Foreskin melanocyte (primary cell): ENCODE measurements at places on chromosomes 12 and 14.

- peak; percentile 72 for DNase-seq
Measured at GRCh38 chr12:83016218-83016835, 329.6 kb downstream of the TMTC2 start.

DNA sequence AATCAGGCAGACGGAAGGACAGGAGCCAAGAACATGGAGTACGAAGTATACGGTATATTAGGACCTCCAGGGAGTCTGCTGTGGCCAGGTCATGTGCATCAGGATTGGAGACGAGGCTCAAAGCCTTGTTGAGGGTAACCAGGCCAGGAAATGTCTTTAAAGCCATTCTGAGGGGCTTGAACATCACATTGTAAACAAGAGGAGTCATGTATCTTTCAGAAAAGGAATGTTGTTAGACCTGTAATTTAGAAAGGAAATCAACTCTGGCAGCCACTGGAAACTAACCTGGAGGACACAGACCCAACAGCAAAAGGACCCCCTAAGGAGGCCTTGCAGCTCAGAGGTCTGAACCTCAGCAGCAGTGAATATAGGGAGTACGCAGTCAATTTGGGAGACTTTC lies 7.5 kb downstream of the MAP3K9 start:
- DNase-seq, result no peak

GRCh38 chr12:13499008-13499407 lies 302.5 kb downstream of the EMP1 start:
- DNase-seq, result no peak

- DNase-seq, result no peak
Measured at GRCh38 chr12:94269316-94269999, 121.1 kb downstream of the PLXNC1 start.

GRCh38 chr14:89237921-89238529 lies 179.0 kb downstream of the FOXN3 start:
- no peak for DNase-seq

GRCh38 chr14:29941401-29941800 lies 13.8 kb upstream of the PRKD1 start:
- DNase-seq, result no peak

DNA sequence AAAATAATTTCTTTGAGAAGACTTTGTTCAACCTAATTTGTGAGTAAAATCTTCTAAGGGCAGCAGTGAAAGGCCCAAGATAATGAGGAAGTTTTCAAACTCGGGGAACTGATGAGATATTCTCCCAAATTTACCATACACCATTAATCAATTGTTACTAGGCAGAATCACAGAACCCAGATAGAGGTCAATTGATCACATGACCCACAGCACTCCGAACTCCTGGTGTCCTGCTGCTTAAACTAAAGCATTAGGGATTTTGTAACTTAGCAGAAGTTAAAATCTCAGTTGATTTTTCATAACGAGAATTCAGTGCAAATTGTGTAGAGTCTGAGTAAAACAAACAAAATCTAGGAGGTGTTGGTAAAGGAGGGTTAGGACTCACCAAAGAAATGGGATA lies 207.8 kb downstream of the C12orf42 start:
- no peak for DNase-seq

- no peak for DNase-seq
Measured at GRCh38 chr14:72609205-72609916, 284.5 kb downstream of the DPF3 start.

- no peak for DNase-seq
Measured at GRCh38 chr12:105466231-105466900, 135.9 kb downstream of the C12orf75 start.

- no peak for DNase-seq
Measured at GRCh38 chr12:121465921-121466793, 66.2 kb downstream of the RNF34 start.

GRCh38 chr14:76312821-76313220 lies 63.1 kb upstream of the ESRRB start:
- no peak for DNase-seq

DNA sequence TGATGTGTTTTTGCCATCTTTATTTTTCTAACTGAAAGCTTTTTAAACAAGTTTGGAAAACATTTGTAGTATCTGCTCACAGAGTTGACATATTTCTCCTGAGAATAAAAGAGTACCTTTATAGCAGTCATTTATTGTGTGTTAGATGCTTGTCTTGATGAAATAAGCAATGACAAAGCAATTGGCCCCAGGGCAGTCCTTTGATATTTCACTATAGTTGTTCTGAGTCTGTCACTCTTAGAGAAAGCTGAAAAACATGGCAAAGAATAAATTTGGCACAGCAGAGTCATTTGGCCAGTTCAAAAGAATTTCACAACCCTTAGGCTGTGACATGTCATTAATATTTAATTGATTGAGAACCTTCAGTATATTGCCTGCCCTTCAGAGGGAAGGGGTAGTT lies 166.2 kb downstream of the PTPRO start:
- no peak for DNase-seq

GRCh38 chr12:47650469-47650868 lies 55.4 kb downstream of the RPAP3 start:
- no peak for DNase-seq

GRCh38 chr12:90234472-90234871 lies 525.8 kb upstream of the ATP2B1 start:
- no peak for DNase-seq

DNA sequence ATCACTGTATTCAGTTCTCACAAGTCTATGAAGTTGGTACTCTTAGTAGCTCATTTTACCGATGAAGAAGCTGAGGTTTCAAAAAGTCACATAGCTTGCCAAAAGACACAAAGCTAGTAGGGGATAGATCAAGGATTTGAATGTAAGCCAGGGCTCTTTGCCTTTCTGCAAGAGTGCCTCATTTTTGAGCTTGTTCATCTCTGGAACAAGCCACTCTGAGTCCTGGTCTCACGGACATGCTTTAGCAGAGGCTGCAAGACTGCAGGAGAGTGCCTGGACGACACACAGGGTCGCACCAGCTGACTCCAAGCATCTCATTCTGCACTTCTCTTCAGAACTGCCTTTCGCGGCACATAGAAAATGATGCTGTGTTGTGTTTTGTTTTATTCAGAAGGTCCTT lies 3.7 kb downstream of the NUAK1 start:
- DNase-seq, result no peak

DNA sequence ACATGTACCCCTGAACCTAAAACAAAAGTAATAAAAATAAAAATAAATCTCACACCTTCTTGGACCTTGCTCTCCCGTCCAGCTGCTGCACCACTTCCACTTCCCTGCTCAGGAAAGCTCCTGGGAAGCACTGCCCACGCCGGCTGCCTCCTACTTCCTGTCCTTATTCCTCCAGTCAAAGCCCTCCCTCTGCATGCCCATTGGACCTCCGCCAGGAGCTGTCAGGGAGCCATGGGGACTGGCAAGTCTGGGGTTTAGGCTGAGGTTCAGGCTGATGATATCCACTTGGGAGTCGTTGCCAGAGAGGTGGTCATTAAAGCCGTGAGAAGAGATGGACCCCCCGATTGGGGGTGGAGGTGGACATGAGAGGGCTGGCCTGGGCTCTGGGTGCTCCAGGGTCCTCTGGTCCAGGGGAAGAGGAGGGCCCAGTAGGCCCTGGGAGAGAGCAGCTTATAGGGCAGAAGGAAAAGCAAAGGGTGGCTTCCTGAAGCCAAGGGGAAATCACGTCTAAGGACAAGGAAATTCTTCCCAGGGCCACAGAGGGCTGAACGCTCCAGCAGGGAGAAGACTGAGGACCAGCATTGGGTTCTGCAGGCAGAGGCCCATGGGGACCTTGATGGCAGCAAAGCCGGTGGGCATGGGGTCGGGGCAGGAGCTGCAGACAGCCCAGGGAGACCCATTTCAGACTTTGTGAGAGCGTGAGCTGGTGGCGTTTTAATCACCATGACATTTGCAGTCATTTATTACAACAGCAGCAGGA lies 78.7 kb downstream of the FZD10 start:
- no peak for DNase-seq

DNA sequence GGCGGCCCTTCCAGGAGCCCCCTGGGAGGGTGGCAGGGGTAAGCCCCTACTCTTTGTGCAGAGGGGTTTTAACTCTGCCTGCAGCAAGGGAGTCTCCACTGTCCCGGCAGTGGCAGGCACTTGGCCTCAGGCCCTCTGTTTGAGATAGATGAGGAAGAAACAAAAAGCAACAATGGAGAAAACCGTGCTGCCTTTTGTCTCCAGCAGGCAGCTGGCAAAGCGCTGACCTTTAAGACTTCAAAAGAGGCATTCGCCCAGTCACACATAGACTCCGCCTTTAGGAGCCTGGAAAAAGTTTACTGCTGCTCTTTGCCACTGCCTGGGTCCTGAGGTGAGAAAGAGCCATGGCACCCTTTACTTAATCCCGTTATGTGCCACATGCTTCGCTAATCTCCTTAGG lies 158.2 kb upstream of the NTF3 start:
- no peak for DNase-seq

GRCh38 chr14:80223696-80224465 lies 12.6 kb upstream of the DIO2 start:
- no peak for DNase-seq

DNA sequence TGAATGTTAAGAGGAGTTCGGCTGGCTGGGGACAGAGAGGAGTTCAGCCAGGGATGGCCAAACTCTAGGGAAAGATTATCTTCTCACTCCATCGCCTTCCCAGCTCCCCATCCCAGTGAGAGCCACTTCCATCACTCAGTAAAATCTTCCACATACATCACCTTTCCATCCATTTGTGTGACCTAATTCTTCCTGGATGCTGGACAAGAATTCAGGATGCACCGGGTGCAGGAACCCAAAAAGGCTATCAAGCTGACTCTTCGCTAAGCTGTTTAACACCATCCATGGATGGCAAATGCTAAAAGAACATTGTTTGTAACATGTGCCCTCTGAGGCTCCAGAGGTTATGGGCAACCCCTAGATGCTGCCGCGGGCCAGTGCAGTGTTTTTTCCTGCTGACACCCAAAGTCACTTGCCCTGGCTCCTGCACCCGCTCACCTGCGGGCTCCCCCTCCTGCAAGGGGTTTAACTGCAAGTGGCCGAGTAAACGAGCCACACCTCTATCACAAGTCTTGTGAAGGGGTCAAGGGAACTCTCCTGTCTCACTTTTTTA lies 216.0 kb upstream of the NPAS3 start:
- DNase-seq, result no peak

- DNase-seq, result no peak
Measured at GRCh38 chr14:94378527-94379290, 9.7 kb downstream of the SERPINA1 start.

DNA sequence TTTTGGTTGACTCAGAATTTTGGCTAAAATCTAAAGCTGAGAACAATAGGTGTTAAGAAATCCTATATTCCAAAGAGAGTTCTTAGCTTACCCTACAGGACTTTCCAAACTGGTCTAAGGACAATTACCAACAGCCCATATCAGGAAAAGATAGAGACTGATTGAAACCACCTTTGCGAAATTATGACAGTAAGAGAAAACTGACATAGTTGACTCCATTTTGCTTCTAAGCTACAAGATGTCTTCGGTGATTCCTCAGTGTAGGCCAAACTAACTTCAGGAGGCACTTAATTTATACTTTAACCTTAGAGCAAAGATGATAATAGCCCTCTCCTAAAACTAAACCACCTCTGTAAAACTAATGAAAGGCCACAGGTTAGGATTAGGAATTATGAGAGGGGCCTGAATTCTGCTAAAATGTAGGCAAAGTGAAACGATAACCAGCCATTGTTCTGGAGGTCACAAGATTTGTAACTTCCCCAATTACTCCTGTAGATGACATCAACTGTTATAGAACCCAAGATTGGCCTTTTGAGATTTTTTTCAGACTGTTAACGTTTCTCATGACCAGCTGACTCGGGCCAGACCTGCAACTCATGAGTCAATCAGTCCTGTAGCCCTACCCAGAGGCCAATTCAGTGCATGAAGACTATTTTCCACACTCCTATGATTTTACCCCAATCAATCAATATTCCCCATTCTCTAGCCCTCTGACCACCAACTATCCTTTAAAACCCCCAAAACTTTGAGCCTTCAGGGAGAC lies 43.0 kb downstream of the KLRG1 start:
- peak; percentile 32 for DNase-seq

DNA sequence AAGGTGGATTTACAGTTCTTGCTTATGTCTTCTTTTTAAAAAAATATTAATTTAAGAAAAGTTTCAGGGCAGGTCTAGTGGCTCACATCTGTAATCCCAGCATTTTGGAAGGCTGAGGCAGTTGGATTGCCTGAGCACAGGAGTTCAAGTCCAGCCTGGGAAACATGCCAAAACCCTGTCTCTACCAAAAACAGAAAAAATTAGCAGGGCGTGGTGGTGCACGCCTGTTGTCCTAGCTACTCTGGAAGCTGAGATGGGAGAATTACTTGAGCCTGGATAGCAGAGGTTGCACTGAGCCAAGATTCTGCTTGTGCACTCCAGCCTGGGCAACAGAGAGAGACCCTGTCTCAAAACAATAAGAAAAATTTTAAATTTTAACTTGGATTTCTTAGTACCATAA lies 5.4 kb upstream of the TAS2R46 start:
- DNase-seq, result no peak
